ENCODE measurements at places on chromosomes 3 and 15. TPM values are rescaled to one million over a fixed set of nuclear protein-coding genes. Genes with fewer than 3 reads are reported as not detected.

VIPR1 gene
- 0.69 TPM for total RNA-seq

EFCAB12 gene
- total RNA-seq: 0.34 TPM

GOLGA6L4 gene
- 1.0 TPM for total RNA-seq

PLSCR2 gene
- total RNA-seq: not detected
